ENCODE measurements at places on chromosomes 11 and 22.
A peak's percentile ranks its signal among the peaks of the same experiment; 100 is the strongest.

DNA sequence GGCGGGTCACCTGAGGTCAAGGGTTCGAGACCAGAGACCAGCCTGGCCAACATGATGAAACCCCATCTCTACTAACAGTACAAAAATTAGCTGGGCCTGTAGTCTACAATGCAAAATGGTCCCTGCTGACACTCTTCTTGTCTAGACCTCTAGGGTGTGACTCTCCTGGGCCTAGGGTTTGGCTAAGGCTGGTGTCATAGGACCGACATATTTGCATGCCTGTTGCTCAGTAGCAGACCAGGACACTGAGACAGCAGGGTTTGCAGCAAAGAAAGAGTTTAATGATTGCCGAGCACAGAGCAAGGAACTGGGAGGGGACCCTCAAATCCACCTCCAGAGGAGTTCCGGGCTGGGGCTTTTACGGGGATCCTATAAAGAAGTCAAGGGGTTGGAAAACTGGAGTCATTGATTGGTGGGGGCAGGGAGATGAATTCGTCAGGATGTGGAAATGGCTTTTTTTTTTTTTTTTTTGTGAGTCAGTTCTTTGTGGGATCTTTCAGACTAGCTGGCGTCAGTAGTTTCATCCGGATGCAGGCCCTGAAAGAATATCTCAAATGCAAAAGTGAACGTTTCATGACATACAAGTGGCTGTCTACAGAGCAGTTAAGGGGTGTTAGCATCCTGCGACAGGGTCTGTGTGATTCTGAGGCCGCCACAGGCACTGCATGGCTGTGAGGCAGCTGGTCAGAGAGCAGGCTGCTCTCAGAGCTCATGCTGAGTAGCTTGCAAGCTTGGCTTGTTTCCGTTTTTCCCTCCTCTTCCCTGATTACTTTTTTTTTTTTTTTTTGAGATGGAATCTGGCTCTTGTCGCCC is 27.2 kb upstream of the A4GALT start:
- DNase-seq: no peak

DNA sequence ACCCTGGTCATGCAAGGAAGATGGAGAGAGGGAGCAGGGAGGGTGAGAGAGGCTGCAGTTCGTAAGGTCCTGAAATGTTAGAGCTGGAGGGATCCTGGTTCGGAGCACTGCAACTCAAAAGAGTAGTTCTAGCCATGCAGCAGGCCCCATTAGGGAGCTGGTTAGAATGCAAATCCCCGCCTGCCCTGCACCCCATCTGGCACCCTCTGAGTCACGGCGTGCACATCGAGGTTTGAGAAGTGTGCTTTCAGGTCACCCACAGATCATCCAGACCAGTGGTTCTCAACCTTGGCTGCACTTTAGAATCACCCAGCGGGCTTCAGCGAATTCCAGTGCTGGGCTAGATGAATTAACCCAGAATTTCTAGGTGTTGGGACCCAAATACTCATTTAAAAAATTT is 48.2 kb downstream of the ST3GAL4 start:
- no peak for DNase-seq

DNA sequence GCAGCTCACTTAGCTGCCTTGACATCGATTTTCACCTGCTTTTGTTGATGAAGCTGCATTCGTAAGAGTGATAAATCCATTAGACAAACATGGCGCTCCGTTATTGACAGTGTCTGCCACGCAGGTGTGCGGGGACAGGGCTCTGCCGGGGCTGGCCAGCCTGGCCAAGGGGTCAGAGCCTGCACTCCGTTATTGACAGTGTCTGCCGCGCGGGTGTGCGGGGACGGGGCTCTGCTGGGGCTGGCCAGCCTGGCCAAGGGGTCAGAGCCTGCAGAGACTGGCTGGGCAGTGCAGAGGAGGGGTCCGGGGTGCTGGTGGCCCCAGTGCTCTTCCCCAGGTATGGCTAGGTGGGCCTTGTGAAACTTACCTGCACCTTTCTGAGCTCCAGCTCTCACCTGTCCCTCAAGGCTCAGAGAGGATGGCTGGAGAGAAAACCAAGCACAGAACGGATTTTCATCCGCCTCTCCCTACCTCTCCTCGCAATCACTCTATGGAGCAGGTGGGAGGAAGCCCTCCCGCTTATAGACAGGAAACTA is 101.6 kb upstream of the B3GAT1 start:
- no peak for DNase-seq

GRCh38 chr11:63811522-63811921 is 1.7 kb upstream of the SPINDOC start:
- no peak for DNase-seq

DNA sequence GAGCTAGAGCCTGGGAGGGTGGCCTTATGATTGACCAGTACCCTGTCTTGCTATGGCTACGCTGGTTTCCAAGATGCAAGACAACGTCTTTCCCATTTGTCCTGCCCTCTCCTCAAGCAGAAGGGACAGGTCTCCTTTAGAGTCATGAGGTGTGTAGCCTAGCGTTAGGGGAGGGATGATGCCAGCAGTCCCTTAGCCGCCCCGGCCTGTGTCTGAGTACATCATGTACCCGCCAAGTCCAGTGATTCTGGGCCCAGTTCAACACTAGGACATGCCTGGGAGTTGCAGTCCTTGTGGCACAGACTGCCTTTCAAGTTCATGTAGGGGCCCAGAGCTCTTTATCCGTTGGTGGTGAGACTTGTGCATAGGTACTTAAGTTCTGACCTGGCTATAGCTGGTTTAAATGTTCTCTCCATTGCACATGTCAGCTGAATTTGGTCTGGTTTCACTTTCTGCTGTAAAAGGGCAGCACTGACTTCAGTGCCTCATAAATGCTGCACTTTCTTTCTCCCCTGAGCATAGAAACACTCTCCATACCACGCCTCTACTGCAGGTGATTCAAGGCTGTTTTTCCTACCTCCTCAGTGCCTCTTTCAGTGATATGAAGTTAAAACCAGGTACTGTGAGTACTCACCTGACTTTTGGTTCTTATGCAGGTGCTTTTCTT is 151.1 kb downstream of the METTL15 start:
- no peak for DNase-seq

DNA sequence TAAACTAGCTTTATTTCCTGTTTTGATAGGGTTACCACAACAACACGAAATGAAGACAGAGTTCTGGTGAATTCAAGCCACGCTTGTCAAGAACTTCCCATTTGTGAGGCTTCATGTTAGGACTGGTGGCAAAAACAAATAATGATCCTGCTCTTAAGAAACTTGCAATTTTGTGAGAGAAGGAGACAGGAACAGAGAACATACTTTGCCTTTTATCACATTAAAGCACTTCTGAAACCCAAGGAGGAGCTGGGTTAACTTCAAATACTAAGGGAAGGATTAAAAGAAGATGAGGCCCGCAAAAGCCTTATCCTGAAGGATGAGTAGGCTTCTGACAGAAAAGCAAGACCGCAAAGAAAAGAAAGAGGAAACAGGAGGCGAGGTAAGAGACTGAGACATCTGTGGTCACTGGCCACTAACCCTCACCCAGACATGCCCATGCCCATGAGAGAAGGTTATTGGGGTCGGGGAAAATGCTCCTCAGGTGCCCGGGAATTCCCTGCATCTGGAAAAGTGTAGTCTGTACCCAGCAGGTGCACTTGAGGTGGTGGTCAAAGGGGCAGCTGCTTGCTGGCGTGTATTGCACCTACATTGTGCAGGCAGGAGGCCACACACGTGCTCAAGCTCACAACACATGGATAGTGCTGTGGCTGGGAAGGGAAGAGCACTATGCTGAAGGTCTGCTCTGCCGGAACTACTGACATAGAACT is 50.5 kb downstream of the MAPK1 start:
- no peak for DNase-seq

- no peak for DNase-seq
These were observed 47.2 kb upstream of the AKIP1 start for GRCh38 chr11:8863838-8864237.

GRCh38 chr11:65047581-65048422 is 6.8 kb downstream of the SAC3D1 start:
- DNase-seq: no peak

- peak; percentile 71 for DNase-seq
These were observed 2.3 kb downstream of the CASTOR1 start for GRCh38 chr22:30286813-30287647.

- DNase-seq: no peak
These were observed 402.4 kb downstream of the MN1 start for GRCh38 chr22:27399161-27399560.

DNA sequence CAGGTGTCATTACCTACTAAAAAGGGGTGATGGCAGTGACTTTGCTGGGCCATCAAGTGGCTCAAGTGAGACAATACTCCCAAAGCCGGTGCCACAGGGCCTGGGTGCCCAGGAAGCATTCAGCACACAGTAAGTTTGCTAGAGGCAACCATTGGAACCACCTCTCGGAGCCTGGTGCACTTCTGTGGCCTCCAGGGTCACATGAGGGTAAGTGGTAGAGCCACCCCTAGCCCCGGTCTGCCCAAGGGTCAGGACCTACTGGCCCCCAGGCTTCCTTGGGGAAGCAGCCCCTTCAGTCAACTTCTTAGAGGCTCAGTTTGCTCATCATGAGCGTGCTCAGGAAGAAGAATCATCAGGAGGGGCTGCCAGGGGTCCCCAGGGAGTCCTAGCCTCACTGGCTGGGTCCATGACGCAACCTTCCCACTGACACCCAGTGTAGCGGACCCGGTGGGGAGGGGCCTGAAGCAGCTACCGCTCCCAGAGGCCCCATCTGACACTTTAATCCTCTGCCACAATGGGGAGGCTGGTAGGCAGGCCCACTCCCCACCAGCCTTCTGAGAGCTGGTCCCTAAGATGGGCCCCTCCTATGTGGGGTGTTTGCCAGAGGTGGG is 17.5 kb upstream of the RASL10A start:
- DNase-seq: no peak

GRCh38 chr11:44673688-44674087 is 53.1 kb upstream of the TSPAN18 start:
- no peak for DNase-seq

DNA sequence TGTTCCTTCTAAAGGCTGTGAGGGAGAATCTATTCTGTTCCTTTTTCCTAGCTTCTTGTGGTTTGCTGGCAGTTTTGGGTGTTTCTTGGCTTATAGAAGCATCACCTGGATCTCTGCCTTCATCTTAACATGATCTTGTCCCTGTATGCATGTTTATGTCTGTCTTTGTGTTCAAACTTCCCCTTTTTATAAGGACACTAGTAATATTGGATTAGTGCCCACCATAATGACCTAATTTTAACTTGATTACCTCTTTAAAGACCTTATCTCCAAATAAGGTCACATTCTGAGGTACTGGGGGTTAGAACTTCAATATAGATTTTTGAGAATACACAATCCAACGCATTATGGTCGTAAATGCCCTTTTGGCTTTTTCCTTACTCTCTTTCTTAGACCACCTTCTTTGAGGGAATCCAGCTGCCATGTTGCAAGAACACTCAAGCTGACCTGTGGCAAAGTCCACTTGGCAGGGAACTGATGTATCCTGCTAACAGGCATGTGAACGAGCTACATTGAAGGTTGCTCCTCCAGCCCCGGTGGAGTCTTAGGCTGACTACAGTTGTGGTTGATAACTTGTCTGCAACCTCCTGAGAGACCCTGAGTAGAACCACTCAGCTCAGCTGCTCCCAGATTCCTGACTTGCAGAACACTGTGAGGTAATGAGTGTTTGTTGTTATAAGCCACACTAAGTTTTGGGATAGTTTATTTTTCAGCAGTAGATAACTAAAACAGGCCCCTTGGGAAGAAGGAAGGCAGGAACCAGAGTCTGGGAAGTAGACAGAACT is 127.1 kb upstream of the OR9Q1 start:
- no peak for DNase-seq

- no peak for DNase-seq
These were observed 73.2 kb downstream of the KIAA1671 start for GRCh38 chr22:25025491-25026400.

DNA sequence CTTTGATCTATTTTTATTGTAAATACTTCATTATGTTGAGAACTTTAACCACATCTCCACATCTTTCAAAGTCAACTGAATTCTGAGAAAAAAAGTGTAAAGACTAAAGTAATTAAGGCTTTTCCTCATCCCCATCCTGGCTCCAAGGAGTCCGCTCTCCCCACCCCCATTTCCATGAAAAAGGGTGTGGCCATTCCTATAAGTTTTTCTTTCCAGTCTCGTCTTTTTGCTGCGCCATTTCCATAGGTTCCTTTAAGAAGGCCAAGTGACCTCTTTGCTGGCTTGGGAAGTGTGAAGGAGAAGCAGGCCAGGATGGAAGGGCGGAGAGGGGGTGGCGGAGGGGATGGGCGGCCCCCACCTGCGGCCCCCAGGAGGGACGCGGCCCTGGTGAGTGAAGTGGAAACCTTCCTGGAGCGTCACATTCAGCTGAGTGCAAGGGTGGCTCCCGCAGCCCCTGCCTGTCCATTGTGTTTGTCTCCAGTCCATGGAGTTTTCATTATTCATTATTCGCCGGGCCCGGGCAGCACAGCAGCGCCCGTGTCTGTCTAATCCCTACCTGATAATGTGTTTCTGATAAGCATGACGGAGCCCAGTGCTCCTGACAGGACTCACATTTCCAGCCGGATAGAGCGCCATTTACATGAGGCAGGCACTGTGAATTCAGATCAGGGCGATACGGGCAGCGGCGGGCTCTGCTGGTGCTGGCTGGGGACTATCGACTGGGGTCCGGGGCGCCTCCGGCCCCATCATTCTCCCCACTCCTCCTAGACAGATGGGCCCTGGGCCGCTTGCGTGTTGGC is 739.8 kb downstream of the OPCML start:
- no peak for DNase-seq

GRCh38 chr11:18699848-18700261 is 1.3 kb downstream of the TMEM86A start:
- DNase-seq: no peak

DNA sequence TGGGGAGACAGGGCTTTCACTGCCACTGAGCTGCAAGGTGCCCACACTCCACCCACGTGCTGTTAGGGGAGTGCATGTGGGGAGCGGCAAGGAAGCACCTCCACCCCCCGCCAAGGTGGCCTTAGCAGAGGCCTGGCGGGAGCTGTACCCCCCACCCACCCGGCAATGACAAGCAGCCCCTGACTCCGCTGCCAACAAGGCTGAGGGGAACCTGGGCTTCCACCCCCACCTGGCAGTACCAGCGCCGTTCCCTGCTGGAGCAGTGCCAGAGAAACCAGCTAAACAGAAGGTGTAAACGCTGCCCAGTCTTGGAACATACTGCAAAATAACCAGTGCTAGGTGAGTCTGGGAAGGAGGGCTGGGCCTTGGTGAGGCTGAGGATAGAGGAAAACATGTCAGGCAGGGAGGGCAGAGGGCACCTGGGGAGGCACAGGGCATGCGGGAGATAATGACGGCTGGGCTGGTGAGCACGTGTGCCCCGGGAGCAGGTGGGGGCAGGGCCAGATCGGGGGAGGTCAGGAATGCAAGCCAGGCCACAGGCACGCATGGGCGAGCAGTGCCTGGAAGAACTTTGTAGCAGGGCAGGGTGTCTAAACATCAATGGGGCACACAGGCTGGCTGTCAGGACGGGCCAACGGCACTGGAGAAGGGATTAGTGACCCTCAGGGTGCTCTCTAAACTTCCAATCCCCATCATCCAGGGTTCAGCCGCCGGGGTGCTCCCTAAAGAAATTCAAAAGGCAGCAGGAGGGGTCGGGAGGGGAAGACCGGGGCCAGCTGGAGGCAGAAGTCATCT is 6.6 kb downstream of the CERK start:
- no peak for DNase-seq

DNA sequence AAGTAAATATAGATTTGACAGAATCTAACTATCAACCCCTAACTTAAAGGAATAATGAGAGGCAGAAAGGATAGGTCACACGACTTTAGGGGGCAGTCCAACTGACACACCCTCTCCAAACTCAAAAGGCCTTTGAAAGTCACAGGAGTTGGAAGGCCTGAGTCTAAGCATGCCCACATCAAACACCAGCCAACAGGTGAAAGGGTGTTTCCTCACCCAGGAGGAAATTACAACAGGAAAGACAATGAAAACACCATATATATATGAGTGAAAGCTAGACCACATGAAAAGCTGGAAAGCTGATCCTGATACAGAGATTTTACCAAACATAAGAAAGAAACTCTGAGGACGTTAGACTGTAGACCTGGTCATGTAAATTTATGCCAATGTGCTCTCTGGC is 10.5 kb upstream of the DEPDC7 start:
- DNase-seq: no peak

All from neural crest cell (in vitro differentiated cells).